Activated naive CD8-positive, alpha-beta T cell treated with anti-CD3 and anti-CD28 coated beads for 36 hours (primary cell): ENCODE measurements at places on chromosomes 6 and 20. TPM values are rescaled to one million over a fixed set of nuclear protein-coding genes. Genes with fewer than 3 reads are reported as not detected.

- DNase-seq: no peak
These were observed 6.3 kb downstream of the GPR6 start for GRCh38 chr6:109984410-109984809.

DNA sequence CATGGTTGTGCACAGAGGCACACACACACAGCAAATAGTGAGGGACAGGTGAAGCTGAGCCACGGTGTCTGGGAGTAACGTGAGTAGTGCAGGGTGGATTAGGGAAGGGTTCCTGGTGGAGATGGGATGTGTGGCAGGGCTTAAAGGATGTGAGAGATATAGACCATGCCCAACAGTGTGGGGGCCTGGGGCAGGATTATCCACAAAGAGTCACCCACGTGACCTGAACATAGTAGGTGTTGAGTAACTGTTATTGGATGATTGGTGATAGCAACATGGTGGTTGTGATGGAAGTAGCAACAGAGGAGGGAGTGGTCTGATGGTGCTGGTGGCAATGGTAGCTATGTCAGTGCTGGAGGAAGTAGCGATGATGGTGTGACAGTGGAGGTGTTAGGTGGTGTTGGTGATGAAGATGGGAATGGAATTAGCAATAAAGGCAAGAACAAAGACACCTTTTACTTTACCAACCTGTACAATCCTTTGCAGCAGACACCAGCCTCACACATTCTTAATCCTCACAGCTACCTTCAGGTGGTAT is 135.1 kb downstream of the MRPL14 start:
- no peak for DNase-seq

DNA sequence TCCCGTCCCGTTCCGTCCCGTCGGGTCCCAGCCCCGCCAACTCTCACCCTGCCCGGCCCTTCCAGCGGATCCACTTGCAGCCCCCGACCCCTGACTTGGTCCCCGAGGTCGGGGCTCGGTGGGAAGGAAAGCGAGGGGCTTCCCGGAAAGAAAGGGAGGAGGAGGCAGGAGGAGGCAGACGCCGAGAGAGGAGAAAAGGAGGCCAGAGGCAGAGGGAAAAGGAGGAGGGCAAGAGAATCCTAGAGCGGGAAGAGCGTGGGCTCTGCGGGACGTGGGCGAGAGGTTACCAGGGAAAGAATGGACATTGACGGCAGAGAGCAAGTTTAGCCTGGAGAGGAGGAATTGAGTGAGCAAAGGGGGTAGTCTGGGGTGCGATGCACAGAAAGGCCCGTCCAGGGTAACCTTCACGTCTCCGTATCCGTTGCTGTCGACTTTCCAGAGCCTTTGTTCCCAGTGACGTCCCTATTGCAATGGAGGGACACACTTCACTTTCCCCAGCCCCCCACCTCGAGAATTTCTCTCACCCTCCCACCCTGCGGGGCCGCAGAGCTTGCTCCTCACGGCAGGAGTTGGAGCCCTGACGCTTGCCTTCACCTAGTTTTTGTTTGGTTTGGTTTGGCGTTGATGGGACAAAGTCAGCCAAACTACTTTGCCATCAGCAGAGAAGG is 477 bp upstream of the MOXD1 start:
- DNase-seq: no peak

TINAG gene
- total RNA-seq: not detected

DNA sequence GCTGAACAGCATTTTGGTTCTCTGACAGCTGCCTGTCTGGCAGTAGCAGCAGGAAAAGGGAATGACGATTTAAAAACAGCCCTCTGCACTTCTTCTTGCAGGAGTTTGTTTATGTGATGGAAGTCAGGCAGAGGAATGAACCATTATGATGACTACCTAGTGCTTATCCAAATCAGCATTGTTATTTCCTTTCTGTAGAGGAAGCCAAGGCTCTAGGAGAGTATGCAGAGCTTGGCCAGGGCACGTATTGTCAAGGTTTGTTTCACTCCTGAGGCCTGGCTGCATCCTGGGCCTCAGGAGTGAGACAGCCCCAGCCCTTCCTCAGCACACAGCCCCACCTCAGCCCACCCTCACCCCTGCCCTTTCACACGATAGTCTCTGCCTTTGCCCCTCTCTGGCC is 68.5 kb downstream of the FAM229B start:
- DNase-seq: no peak

- DNase-seq: no peak
These were observed 28.3 kb downstream of the EIF2S2 start for GRCh38 chr20:34083781-34084180.

DNA sequence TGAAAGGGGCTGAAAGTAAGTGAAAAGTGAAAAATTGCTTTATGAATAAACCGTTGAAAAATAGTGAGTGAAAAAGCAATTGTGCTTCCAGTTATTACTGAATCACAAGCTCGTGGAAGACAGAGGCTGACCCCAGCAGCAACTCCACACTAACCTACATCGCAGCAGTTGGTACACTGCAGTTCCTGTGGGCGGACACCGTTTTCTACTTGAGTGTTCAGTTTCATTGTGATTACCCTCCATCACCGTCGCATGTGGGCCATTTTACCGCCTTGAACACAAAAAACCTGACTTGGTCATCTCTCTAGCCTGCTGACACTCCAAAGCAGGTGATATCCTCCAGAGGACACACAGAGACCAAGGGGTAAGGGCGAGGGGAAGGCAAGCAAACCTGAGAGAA is 28.4 kb downstream of the PRDM1 start:
- DNase-seq: peak; percentile 68

GRCh38 chr6:144019929-144020328 is 11.9 kb upstream of the PLAGL1 start:
- no peak for DNase-seq

DNA sequence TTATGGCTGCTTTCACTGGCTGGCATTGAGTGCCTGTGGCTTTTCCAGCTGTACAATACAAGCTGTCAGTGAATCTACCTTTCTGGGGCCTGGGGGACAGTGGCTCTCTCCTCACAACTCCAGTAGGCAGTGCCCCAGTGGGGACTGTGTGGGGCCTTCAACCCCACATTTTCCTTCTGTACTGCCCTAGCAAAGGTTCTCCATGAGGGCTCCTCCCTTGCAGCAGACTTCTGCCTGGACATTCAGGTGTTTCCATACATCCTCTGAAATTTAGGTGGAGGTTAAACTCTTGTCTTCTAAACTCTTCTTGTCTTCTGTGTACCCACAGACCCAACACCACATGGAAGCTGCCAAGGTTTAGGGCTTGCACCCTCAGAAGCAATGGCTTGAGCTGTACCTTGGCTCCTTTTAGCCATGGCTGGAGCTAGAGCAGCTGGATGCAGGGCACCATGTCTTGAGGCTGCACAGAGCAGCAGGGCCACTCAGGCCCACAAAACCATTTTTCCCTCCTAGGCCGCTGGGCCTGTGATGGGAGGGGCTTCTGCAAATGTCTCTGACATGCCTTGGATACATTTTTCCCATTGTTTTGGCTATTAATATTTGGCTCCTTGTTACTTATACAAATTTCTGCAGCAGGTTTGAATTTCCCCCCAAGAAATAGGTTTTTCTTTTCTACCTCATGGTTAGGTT is 9.6 kb downstream of the PEX7 start:
- DNase-seq: no peak

PHACTR1 gene
- total RNA-seq: 0.72 TPM

SLC17A1 gene
- total RNA-seq: not detected
